ENCODE measurements at places on chromosomes 2 and 18. TPM values are rescaled to one million over a fixed set of nuclear protein-coding genes. Genes with fewer than 3 reads are reported as not detected.
A peak's percentile ranks its signal among the peaks of the same experiment; 100 is the strongest.

GRCh38 chr2:27074738-27075565, 3.5 kb upstream of the EMILIN1 start:
- DNase-seq: peak; percentile 44

Gene SCYGR4
- not detected for total RNA-seq

DNA sequence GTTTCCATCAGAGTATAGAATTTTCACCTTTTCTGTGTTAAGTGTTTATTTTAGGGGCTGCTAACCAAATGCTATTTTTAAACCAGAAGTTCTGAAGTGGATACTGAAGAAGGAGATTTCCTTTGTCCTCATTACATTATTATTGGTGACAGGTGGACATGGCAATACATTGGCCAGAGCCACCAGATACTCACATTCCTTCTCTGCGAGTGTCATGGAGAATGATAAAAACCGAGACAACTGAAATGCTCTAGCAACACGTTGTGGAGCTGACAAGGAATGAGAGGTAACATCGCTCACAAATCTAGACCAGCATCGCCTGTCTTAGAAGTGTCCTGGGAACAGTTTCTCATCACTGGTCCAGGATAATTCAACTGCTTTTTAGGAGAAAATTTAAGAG, 241.2 kb downstream of the IRS1 start:
- no peak for DNase-seq

Gene M1AP
- total RNA-seq: not detected

DNA sequence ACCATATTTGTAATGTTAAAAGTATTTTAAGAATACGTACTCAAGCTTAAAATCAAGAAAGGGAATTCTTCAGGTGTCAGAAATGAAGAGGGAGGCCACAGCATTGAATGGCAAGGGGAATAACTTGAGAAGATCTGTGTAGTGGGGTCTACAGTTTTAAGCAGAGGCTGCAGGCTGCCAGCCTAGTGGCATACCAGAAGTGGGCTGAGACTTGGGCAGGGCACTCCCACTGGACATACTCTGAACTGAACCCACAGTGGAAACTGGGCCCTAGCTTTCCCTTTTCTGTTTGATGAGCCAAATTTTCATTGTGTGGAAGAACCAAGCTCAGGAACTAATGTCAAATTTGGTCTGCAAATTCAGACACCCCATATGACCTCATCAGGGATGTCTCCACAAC, 238.8 kb downstream of the PTPRM start:
- DNase-seq: no peak

- no peak for DNase-seq
These were observed 776.8 kb downstream of the BCL11A start for GRCh38 chr2:59776726-59777008.

GRCh38 chr2:11159574-11160170, 4.4 kb downstream of the SLC66A3 start:
- DNase-seq: no peak

DNA sequence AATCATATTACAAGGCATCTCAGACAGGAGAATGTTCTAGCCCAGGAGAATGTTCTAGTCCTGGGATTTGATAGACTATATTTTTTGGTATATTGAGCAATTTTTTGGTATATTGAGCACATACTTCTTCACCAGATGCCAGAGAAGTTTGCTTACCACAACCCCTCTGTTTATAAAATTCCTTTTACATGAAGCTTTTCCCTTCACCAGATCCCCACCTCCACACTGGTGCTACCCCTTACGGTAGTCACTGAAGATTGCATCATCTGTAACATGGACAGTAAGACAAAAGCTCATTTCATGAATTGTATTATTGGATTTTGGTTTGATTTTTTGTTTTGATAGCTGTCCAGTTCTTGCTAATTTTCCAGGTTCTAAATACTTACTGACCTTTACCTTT, 7.2 kb upstream of the HNMT start:
- DNase-seq: no peak

DNA sequence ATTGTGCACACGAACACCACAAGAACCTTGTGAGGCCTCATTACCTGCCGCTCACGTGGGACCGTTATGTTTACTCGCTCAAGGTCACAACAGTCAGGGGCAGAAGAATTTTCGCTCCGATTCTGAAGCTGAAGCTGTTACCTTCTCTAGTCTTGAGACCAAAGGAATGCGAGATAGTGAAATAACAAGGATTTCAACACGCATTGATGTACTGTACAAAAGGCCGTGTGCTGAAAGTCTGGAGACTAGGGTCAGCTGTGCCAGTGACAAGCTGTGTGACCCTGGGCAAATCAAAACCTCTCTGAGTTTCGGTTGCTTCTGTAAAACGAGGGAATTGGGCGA, 583 bp downstream of the NEMP2 start:
- peak; percentile 54 for DNase-seq

GRCh38 chr2:119218478-119219064, 5.1 kb upstream of the STEAP3 start:
- DNase-seq: no peak

DNA sequence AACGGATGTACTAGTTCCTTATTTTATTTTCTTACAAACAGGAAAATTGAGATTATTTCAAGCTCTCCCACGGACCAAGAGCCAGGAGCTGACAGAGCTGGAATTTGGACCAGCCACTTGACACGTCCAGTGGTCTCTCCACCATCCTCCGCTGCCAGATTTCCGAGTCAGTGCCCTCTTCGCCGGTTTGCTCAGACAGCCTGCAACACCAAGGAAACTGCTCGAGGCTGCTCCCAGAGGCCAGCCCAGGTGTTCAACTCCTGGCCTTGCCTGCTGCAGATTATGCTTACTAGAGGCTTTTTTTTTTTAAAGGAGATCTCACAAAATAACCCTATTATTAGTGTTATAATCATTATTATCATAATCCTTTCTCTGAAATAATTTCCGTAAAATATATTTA, 779.8 kb downstream of the RNF144A start:
- DNase-seq: no peak

- DNase-seq: no peak
These were observed 108.7 kb downstream of the TRIM43 start for GRCh38 chr2:95700519-95700918.

GRCh38 chr2:226971084-226971483, 135.2 kb downstream of the RHBDD1 start:
- DNase-seq: no peak

DNA sequence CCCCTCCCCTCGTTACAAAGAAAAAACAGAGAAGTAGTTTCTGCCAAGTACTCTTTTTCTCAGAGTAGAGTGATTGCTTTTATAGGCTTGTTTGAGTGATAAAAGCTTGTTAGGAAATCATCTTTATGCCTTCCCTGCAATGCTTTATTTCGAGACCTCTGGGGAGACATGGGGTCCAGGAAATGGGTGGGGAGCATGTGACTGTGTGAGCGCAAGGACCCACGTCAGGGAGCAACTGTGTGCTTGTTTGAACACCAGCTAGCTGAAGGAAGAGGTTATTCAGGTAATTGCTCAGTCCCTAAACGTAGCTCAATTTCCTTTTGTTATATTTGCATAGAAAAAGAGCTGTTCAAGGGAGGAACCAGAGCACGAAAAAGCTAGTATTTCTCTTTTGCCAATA, 187.3 kb downstream of the FAM210A start:
- peak; percentile 32 for DNase-seq

All from activated naive CD8-positive, alpha-beta T cell treated with anti-CD3 and anti-CD28 coated beads for 36 hours (primary cell).